ENCODE measurements at places on chromosomes 3 and 15. TPM values are rescaled to one million over a fixed set of nuclear protein-coding genes. Genes with fewer than 3 reads are reported as not detected.

Gene RUVBL1
- 51.3 TPM for total RNA-seq

Gene PP2D1
- not detected for total RNA-seq

Gene DOCK3
- total RNA-seq, result 10.0 TPM

Gene CFAP100
- 0.79 TPM for total RNA-seq

Gene SPINK8
- not detected for total RNA-seq
